Fibroblast of villous mesenchyme (primary cell): ENCODE measurements at places on chromosomes 6 and 20. TPM values are rescaled to one million over a fixed set of nuclear protein-coding genes. Genes with fewer than 3 reads are reported as not detected.

- DNase-seq, result no peak
Measured at GRCh38 chr20:3692706-3693294, 11.0 kb upstream of the ADAM33 start.

DNA sequence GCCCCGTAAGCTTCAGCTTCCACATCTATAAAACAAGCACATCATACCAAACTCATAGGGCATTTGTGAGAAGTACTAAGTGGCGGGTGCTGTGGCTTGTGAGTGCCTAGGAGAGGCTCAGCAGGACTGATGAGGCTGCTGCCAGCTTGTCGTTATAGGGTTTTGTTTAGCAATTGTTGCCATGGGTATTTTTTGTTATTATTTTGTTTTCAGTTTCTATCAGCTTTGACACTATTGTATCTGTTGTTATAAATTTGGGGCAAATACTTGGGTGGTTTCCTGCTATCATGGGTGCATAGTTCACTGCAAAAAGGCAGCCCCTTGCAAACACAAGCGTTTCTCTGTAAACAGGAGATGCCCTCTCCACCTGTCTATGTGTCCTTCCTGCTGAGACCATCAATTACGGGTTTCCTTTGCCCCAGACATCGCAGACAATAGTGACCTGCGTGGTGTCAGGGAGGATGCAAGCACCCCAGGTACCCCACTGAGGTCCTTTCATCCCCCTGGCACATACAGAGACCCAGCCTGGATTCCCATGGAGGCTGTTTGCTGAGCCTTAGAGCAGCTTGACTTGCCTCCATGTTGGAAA lies 3.1 kb upstream of the CCDC167 start:
- DNase-seq, result no peak

- no peak for DNase-seq
Measured at GRCh38 chr6:155648301-155648700, 192.7 kb upstream of the NOX3 start.

- peak; percentile 23 for DNase-seq
Measured at GRCh38 chr6:169109411-169110220, 144.0 kb downstream of the THBS2 start.

GRCh38 chr6:148192310-148192709 lies 150.3 kb upstream of the SASH1 start:
- DNase-seq, result peak; percentile 74

GRCh38 chr20:50911030-50911429 lies 20.2 kb downstream of the ADNP start:
- peak; percentile 76 for DNase-seq

- no peak for DNase-seq
Measured at GRCh38 chr6:51459958-51460357, 627.5 kb downstream of the PKHD1 start.

- no peak for DNase-seq
Measured at GRCh38 chr6:169411296-169411695, 157.7 kb upstream of the THBS2 start.

DNA sequence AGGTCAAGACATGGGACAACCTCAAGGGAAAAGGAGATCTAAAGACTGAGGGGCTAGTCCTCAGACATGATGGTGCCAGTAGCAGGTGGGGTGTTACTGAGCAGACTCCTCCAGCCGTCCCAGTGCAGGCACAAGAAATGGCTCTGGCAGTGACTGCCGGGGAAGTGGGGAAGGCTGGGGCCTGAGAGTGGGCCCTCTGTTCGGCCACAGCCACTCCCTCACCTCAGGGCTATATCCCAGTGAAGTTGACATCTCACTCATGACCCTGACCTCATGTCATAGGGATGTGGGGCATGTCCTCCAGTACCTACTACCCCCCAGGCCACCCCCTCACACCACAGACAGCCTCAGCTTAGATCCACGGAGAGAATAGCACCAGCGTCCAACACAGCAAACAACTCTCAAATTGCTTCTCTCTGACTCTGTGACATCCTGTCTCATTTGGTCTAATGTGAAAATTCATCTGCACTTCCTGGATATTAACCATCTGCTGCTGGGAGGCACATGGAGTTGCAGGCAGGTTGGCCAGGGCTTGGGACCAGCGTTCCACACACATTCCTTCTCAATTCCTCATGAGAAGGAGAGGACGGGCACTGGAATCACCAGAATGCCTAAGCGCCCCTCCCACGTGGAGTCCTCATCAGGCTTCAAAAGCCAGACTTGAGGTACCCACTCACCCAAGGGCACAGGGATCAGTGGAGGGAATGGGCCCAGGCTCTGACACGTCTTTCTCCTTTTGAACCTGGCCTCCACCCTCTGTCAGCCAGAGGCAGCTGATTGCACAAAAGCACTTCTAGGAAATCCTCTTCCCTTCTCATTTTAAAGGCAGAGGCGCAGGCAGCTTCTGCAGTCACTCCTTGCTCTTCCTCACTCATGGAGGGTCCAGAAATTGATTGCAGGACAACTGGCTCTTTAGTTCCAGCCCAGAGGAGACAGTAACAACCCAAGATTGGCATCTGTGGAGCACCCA lies 163.6 kb upstream of the CST7 start:
- DNase-seq, result no peak

- no peak for DNase-seq
Measured at GRCh38 chr6:80366051-80366450, 259.6 kb downstream of the BCKDHB start.

DNA sequence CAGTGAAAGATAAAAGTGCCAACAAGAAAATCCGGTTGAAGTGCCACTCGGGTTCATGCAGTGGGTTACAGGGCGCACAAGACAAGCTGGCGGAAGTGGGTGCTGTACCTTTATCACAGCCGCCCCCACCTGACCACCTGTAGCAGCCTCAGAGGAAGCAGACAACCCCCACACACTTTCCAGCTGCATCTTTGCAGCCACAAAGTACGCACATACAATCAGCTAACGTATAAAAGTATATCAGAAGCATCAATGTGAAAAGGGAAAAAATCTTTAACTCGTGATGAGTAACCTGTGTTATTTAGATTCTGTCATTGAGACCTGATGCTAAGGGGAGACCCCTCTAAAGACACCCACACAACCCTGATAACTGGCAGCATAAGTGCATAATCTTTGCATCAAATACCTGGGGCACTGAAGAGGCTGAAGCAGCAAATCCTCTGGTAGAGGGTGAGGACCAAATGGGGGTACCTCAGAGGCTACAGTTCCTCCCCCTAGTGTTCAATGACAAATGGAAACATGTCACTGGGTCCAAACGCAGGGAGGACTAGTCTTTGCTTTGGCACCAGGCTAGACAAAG lies 22.1 kb downstream of the BACH2 start:
- DNase-seq, result no peak

- no peak for DNase-seq
Measured at GRCh38 chr20:48621376-48622078, 206.3 kb downstream of the PREX1 start.

GRCh38 chr20:52622081-52622480 lies 350.1 kb upstream of the TSHZ2 start:
- no peak for DNase-seq

DNA sequence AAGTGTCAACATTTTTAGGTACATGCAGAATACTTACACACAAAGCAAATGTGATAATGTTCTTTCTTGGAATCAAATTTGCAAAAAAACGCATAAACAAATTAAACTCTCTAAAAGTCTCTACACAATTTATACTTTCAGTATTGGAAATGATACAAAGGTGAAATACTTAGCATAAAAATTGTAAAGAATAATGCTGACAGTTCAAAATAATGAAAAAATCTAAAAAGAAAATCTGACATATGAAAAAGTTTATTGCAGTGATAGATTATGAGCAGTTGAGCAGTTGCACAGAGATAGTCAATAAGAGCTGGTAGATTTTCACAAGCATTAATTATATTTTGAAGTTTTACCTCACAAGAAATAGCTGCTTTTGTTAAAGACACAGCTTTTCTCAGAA lies 1176.4 kb upstream of the EYS start:
- DNase-seq, result no peak

GRCh38 chr6:16698997-16699868 lies 62.0 kb downstream of the ATXN1 start:
- peak; percentile 71 for DNase-seq

DNA sequence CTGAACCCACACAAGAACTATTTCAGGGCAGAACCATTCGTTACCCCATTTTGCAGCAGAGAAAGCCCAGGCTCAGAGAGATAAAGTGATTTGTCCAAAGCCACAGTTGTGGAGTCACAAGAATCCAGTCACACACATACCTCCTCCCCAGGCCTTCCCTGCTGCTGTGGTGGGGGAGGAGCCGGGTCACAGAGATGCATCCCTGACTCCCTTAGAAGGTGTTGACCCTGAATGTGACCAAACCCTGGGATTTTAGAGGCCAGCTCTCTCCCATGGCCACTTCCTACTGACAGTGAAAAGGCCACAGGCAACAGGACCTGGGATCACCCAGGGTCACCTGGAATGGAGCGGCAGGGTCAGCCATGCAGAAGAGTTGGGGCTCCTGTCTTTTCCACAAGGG lies 48.6 kb downstream of the CHMP4B start:
- no peak for DNase-seq

DNA sequence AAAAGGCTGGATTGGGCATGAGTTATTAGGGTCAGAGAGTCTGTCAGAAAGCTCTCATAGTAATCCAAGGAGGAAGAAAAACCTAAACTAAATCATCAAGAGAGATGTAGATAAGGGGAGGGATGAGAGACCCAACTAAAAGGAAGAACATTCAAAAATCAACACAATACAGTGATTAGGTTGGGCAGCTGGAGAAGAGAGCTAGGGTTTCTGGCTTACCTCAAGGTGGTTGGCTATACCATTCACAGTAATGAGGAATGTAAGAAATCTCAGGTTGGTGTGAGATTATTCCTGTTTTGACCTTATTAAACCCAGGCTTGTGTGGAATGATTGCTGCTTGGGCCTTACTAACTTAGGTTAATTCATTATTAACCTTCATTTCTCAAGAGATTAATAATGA lies 6.2 kb upstream of the COX7A2 start:
- no peak for DNase-seq

- peak; percentile 39 for DNase-seq
Measured at GRCh38 chr6:85756982-85757381, 114.3 kb upstream of the SYNCRIP start.

- DNase-seq, result no peak
Measured at GRCh38 chr6:28945349-28945748, 21.6 kb upstream of the TRIM27 start.

DNA sequence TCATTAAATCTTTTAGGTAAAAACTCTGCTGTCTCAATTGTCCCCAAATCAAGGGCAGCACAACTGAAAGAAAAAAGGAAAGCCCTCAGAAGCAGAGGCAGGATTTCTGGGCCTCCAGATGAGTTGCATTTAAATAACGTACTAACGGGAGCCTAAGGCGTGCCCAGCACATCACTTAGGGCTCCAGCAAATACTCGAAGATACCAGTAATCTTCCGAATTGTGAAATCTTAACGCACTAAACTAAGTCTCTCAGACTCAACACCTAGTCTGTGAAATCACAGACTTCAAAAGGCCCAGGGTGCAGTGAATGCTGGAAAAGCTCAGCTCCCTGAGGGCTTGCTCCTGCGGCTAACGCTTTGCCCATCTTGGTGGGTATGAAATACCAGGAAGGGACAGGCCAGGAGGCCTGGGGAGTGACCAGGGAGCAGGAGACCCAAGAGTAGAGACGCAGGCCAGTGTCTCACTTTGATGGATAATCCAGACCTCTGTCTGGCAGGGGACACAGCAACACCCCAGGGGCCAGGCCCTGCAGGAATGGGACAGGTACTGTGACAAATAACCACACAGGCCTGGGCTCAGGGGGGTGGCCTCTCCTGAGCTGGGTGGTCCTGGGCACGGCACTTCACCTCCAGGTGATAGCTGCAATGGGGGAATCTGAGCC lies 36.4 kb downstream of the RRBP1 start:
- DNase-seq, result peak; percentile 76

DNA sequence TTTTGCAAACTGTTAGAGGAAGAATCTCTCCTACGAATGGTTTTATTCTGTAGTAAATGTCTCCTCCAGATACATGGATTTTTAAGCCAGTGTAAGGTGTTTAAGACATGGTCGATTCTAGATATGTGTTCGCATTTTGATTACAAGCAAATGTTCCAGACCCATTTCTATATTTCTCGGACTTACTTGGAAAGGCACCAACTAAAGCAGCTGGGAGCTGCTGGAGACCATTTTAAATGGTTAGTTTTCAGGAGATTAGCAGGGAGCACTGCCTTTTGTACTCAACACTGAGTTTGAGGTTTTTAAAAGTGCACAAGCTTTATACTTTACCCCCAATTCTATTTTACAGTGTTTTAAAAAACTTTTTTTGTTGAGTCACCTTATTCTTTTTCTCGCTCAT lies 857.0 kb downstream of the KIF16B start:
- DNase-seq, result no peak

DNA sequence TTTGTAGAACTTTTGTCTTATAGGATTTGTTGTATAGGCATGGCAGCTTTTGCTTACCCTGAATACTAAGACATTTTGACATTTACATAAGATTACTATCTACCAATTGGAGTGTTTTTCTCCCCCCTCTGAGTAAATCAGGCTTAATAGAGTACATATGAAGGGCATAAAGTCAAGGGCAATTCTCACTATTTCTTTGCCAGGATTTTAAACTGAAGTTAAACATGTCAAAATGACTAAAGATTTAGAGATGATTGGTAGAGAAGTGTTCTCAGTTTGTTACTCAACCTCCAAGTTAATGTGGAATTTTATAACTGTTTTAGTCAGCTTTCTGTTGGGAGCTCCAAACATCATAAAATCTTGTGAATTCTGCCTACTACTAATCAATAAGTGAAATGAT lies 157.8 kb downstream of the CDKAL1 start:
- peak; percentile 44 for DNase-seq

- peak; percentile 44 for DNase-seq
Measured at GRCh38 chr6:2684103-2684749, 66.5 kb downstream of the MYLK4 start.

DNA sequence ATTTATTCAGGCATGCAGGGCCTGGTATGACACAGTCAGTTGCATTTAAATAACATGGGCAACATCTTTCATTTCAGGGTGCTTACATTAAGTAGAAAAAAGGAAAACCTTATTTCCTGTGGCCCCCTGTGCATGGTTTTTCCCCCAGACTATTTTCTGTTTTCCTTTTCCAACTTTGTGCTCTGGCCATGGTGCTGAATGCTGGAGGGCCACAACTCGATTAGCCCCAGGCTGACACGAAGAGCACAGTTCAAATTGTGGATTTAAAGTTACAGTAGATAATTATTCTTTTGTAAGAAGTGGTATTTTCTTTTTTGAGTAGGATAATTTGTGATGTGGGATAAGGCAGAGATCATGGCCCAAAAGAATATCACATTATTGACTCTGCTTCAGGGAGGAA lies 332.0 kb downstream of the HAO1 start:
- no peak for DNase-seq

GRCh38 chr6:4209196-4209595 lies 73.8 kb upstream of the ECI2 start:
- no peak for DNase-seq

Gene FOXQ1
- total RNA-seq, result 0.43 and 0.97 TPM in 2 replicates

Gene CST2
- not detected in 2 replicates for total RNA-seq

Gene PBOV1
- not detected in 2 replicates for total RNA-seq

Gene RNGTT
- 22.9 and 38.0 TPM in 2 replicates for total RNA-seq

Gene DEFB132
- total RNA-seq, result not detected in 2 replicates

Gene MANEA
- total RNA-seq, result 8.7 and 19.9 TPM in 2 replicates

Gene C20orf202
- under 0.01 TPM in 1 of 2 replicates, not detected in the other for total RNA-seq

Gene CDSN
- total RNA-seq, result not detected in 2 replicates

Gene FGD2
- total RNA-seq, result not detected in 2 replicates

Gene OR2B2
- not detected in 2 replicates for total RNA-seq

Gene GJA1
- 512 and 834 TPM in 2 replicates for total RNA-seq

Gene OVOL2
- not detected in 2 replicates for total RNA-seq

Gene DCDC2
- under 0.01 and 0.43 TPM in 2 replicates for total RNA-seq

Gene SLC26A8
- not detected in 2 replicates for total RNA-seq

Gene MYB
- total RNA-seq, result 0.32 and 0.43 TPM in 2 replicates
